ENCODE measurements at places on chromosomes 4 and X. TPM values are rescaled to one million over a fixed set of nuclear protein-coding genes. Genes with fewer than 3 reads are reported as not detected.

The FMR1NB gene
- total RNA-seq, result not detected

- no peak for DNase-seq
Measured at GRCh38 chr4:23887173-23887572, 2.7 kb downstream of the PPARGC1A start.

The TMEM192 gene
- total RNA-seq, result 15.3 TPM

DNA sequence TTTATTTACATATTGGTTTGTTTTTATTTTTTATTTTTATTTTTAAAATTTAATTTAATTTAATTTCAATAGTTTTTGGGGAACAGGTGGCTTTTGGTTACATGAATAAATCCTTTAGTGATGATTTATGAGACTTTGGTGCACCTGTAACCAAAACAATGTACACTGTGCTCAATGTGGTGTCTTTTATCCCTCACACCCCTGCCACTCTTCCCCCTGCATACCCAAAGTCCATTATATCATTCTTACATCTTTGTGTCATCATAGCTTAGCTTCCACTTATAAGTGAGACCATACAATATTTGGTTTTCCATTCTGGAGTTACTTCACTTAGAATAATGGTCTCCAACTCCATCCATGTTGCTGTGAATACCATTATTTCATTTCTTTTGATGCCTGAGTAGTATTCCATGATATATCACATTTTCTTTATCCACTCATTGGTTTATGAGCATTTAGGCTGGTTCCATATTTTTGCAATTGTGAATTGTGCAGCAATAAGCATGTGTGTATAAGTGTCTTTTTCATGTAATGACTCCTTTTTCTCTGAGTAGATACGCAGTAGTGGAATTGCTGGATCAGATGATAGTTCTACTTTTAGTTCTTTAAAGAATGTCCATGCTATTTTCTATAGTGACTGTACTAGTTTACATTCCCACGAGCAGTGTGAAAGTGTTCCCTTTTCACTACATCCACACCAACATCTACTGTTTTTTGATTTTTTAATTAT is 157.1 kb downstream of the CPXCR1 start:
- no peak for DNase-seq

- no peak for DNase-seq
Measured at GRCh38 chr4:171588051-171588545, 225.1 kb upstream of the GALNTL6 start.

DNA sequence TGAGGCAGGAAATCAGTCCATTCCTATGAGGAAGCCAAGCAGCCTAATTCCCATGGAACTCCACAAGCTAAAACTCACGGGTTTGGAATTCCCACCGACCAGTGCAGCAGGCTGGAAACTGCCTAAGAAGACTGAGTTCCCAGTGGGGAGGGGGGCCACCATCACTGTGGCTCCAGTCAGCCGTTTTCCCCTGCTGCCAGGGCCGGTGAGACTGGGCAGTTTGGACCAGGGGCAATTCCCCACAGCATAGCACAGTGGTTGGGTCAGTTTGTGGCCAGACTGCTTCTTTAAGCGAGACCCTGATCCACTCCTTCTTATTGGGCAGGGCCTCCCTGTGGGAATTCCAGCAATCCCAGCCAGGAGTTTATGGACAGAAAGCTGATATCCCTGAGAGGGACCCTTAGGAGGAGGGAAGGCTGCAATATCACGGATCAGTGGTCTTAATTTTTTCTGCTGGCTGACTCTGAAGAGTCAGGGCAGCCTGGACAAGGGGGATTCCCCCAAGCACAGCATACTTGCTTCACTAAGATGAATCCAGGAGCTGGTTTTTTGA is 20.7 kb downstream of the PAGE5 start:
- DNase-seq, result no peak

DNA sequence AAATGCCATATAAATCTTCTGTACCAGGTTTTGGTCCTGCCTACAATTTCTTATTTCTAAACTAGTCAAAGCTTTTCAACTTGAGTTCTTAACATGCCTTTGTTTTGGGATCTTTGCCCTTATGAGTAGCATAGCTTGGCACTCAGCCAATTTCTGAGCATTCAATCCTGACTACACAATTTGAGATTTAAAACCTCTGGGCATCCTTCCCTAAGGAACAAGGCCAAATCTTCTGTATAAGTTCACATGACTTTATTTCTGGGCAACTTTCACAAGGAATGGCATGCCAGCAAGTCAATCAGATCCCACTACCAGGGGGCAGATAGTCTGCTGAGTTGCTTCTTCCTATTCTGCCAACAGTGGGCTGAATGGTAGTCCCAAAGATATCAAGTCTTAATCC is 254.2 kb downstream of the ADAMTS3 start:
- DNase-seq, result no peak

Measured in OCI-LY7 (cell line).